NCI-H226 (cell line): ENCODE measurements at places on chromosomes 3 and 15.

DNA sequence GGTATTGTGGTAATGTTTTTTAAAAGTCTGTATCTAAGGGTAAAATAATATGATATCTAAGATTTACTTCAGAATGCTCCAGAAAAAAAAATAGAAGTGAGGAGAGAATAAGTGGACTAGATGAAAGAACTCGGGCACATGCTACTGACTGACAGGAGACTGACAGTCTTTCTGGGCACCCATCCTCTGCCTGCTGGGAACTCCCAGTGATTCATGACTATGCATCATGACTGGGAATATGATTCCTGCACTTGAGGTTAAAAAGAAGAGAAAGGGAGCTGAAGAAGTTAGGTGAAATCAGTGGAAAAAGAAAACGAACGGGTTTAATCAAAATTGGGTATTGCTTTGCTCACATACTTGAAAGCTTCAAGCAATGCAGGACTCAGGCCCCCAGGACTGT, 35.7 kb upstream of the SPSB4 start:
- DNase-seq = peak; percentile 9

- no peak for DNase-seq
Measured at GRCh38 chr3:44661189-44661588, 12.7 kb downstream of the ZNF35 start.

DNA sequence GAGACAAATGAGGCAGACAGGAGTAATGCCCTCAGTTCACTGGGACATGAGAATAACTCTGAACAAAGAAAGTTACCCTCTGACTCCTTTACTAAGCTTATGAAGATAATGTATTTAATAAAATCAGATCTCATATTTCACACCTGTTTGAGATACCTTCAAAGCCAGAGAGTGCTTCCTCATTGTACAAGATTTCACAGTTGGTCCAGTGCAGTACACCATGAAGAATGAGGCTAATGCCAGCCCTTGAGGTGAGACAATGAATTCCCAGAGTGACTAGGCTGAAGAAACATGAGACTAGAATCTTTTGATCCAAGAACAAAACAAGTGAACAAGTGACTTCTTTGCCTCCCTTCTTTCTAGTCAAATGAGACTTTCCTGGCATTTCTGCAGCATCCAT, 1133.8 kb downstream of the TUSC7 start:
- no peak for DNase-seq

- DNase-seq = no peak
Measured at GRCh38 chr15:71698030-71698429, 112.3 kb upstream of the NR2E3 start.

- no peak for DNase-seq
Measured at GRCh38 chr3:84963137-84963536, 4.3 kb downstream of the CADM2 start.

DNA sequence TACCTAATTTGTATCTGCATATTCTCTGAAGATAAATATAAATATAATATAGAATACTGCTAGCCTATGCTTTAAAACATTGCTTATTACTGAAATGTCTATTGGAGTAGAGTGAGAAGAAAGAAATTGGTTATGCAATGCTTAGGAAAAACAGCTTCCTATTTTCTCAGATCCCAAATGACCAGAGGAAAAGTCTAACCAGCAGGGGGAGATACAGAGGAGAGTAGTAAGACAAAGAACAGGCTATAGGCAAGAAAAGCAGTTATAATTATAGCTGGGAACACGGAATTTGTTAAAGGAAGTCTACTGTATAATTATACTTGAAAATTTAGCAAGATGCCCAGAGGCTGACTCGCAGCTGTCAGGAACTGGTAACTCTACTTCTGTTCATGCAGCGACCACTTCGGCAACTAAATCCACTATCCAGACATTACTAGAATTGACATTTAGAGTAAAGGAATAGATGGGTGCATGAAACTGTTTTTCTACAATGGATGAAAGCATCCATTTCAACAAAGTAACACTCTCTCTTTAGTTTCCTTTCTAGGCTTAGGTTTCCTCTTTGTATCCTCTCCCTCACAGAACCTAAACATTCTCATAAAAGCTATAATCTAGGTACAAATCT, 97.2 kb downstream of the TBC1D5 start:
- DNase-seq = peak; percentile 63

GRCh38 chr3:158420654-158421396, 150.2 kb upstream of the MLF1 start:
- peak; percentile 76 for DNase-seq

GRCh38 chr3:55191911-55192775, 264.3 kb upstream of the LRTM1 start:
- peak; percentile 88 for DNase-seq

GRCh38 chr15:100913961-100914360, 5.2 kb upstream of the LRRK1 start:
- DNase-seq = no peak

- no peak for DNase-seq
Measured at GRCh38 chr15:60162251-60162967, 158.3 kb downstream of the FOXB1 start.

DNA sequence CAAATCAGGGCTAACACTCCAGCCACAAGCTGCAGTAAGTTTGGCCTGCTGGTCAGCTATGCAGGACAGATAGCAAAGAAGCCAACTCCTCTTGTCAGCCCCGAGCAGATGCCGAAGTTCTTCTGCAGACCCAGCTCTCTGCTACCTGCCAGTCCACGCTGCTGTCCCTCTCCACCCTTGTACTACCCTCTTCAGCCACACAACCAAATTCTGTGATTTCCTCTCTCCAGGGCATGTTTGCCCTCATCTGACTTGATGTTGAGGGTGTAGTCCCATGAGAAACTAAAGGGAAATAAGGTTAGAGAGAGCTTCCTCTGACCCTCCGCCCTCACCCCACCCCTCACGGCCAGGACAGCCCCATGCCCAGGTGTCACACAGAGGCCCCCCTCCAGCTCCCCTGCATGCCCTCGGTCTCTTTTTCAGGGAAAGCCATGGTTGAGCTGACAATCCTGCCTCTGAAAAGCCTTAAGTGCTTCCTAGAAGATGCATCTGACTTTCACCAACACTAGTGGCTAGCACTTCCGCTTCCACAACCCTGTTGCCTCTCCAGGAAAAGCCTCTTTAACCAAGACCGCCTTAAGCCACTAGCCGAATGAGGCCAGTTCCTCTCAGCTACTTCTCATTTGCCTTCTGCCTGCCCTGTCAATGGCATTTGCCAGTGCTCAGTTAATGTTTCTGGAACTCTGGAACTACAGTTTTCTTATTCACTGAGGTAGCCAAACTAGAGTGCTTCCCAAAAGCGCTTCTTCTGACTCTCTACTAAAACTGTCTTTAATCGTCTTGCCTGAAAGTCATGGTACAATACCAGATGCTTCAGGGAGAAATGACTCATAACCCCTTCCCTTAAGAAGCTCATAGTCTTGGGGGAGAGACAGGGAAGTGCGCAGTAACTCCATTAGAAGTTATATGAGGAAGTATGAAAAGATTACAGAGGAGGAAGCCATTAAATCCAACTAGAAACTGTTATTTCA, 300.4 kb upstream of the STT3B start:
- no peak for DNase-seq

- no peak for DNase-seq
Measured at GRCh38 chr3:87733671-87734367, 325.0 kb downstream of the CGGBP1 start.

DNA sequence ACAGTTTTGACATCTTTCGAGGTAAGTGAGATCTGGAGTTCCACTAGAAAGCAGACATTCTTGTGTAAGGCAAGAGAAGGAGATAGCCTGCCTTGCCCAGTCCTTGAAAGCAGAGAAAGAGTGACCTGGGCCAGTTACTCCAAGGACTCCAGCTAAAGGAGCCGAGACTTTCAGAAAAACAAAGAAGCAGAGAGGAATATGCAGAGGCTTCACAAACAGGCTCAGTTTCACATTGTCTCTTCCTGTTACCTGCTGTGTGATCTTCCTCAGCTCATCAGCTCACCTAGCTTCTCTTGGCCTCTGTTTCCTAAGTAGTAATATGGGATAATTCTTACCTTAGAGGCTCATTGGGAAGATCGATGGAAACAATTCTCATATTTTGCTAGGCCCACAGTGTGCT, 81.0 kb downstream of the CDC25A start:
- no peak for DNase-seq

GRCh38 chr3:4993276-4994143, 14.3 kb downstream of the BHLHE40 start:
- no peak for DNase-seq
